ENCODE measurements at places on chromosomes 3 and 15. TPM values are rescaled to one million over a fixed set of nuclear protein-coding genes. Genes with fewer than 3 reads are reported as not detected.
A peak's percentile ranks its signal among the peaks of the same experiment; 100 is the strongest.

DNA sequence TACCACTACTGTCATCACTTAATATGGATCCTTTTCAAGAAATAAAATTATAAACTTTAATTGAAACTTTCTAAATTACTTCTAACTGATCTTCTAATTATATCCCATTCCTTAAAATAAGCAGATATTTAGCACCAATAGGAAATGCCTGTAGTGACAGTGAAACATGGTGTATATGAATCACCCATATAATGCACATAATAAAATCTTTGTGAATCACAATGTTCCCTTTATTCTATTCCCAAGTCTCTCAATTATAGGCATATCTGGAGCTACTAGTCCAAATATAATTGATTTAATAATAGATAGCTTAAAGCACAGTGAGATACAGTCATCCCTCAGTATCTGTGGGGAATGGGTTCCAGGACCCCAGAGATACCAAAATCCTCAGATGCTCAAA lies 490.3 kb downstream of the NLGN1 start:
- DNase-seq, result no peak

DNA sequence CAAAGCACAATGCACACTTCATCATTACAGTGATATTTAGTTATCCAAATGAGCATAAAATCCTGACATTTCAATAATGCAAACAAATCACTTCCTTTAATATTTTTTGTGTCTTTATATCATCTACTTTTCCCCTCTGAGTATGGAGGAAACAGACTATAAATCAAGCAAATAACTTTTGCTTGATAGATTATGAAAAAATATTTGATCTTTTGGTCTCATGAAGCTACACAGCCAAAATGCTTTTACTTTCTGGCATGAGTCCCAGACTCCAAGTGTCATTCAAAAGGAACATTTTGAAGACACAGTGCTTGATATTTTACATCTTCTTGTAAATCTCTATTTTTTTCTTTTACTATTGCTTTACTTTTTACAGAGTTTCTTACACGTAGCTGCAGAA lies 215.3 kb upstream of the ROBO1 start:
- DNase-seq, result no peak

The MOBP gene
- not detected for total RNA-seq

- DNase-seq, result no peak
Measured at GRCh38 chr15:100033140-100033857, 300.1 kb upstream of the LYSMD4 start.

GRCh38 chr15:101276501-101277037 lies 716 bp downstream of the SELENOS start:
- no peak for DNase-seq

DNA sequence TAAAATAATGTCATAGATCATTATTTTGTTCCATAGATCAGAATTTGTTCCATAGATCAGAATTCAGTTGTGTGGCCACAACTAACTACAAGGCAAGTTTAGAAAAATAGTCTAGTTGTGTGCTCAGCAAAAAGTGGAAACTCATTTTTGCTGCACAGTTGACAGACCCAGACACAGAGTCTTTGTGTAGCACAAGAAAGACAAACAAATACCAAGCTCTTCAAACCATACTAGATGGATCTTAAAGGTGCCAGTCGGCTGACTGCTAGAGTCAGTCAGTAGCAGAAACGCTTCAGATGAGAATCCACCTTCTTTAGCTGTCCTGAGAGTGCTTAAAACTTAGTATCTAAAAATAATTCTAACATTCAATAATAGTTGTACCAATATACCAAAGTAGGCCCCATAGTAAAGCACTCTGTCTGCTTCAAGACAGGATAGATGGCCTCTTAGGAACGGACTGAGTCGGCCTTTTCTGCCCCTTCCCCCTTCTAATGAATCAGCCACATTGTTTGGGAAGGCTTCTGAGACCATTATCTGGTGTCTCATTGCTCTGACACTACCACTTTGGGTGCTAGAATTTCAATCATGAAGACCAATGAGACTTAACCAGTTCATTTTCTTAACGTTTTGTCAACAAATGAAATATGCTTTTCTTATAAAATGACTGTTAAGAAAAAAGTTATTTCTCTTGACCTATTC lies 27.7 kb upstream of the SLC4A7 start:
- no peak for DNase-seq

The SAXO2 gene
- total RNA-seq, result 2.2 TPM

The UNC13C gene
- 0.06 TPM for total RNA-seq

The TUBGCP4 gene
- 15.2 TPM for total RNA-seq

GRCh38 chr3:192229866-192230265 lies 497.5 kb downstream of the FGF12 start:
- DNase-seq, result no peak

- DNase-seq, result no peak
Measured at GRCh38 chr3:46090161-46090591, 62.9 kb upstream of the XCR1 start.

GRCh38 chr15:56052395-56053045 lies 59.1 kb upstream of the NEDD4 start:
- peak; percentile 26 for DNase-seq

DNA sequence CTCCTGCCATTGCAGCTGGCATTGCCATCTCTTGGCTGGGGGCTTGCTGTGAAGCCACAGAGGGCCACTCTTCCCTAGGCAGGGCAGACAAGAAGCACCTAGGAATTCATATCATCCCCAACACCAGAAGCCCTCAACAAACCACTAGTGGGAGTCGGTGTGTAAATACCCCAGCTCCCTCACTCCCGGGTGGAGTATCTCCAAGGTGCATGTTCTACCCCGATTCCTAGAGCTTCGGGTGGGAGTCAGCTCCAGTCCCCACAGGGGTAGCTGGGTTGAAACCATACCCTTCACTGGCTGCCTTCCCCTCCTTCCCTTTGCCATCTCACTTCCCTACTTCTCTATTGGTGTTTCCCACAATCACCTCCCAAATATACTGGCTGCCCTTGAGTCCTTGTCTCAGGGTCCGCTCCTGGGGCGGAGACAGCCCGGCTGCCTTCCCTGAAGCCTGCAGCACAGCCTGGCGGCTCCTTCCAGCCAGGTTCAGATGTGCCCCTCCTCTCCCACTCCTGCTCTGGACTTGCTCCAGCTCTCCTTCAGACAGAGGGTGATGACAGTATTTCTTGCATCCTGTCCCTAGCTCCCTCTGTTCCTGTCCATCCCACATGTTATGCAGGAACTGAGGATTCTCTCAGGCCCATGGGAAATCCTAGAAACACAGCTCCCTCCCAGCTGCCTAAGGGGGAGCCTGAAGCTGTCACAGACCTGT lies 33.3 kb downstream of the FAM3D start:
- DNase-seq, result no peak

DNA sequence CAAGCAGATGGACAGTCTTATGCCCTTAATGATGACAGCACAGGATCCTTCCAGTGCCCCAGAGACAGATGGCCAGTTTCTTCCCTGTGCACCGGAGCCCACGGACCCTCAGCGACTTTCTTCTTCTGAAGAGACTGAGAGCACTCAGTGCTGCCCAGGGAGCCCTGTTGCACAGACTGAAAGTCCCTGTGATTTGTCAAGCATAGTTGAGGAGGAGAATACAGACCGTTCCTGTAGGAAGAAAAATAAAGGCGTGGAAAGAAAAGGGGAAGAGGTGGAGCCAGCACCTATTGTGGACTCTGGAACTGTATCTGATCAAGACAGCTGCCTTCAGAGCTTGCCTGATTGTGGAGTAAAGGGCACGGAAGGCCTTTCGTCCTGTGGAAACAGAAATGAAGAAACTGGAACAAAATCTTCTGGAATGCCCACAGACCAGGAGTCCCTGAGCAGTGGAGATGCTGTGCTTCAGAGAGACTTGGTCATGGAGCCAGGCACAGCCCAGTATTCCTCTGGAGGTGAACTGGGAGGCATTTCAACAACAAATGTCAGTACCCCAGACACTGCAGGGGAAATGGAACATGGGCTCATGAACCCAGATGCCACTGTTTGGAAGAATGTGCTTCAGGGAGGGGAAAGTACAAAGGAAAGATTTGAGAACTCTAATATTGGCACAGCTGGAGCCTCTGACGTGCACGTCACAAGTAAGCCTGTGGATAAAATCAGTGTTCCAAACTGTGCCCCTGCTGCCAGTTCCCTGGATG lies 198.7 kb downstream of the AKAP13 start:
- DNase-seq, result no peak

The SAMD7 gene
- not detected for total RNA-seq

The CTDSPL2 gene
- 46.5 TPM for total RNA-seq
